ENCODE measurements at places on chromosomes 4 and X.

GRCh38 chrX:85017721-85018120, 14.0 kb downstream of the APOOL start:
- no peak for DNase-seq

- DNase-seq, result no peak
Measured at GRCh38 chrX:110600745-110601310, 194.8 kb downstream of the CHRDL1 start.

- DNase-seq, result no peak
Measured at GRCh38 chr4:174263445-174263736, 20.1 kb downstream of the FBXO8 start.

DNA sequence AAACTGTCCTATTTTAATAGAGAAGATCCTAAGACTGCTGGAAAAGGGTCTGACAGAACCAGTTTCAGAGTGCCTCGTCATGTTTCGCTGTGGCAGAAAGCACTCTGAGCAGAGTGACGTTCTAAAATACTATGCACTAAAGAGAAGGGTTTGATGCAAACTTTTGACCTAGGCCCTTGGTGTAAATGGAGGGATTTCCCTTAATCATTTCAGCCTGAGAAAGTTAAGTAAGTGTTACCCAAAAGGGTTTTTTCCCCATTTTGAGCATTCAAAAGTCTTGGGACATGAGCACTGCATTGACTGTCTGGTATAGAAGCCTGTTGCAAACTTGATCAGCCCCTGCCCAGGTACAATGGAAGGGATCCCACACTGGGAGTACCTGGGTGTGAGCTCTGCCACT, 157.5 kb upstream of the ATOH1 start:
- DNase-seq, result no peak

GRCh38 chr4:82217986-82218715, 155.6 kb downstream of the HNRNPD start:
- no peak for DNase-seq

- DNase-seq, result no peak
Measured at GRCh38 chrX:148871422-148872160, 371.2 kb downstream of the AFF2 start.
